Activated CD8-positive, alpha-beta memory T cell treated with anti-CD3 and anti-CD28 coated beads for 4 hours (primary cell): ENCODE measurements at places on chromosomes 7 and 10.
A peak's percentile ranks its signal among the peaks of the same experiment; 100 is the strongest.

DNA sequence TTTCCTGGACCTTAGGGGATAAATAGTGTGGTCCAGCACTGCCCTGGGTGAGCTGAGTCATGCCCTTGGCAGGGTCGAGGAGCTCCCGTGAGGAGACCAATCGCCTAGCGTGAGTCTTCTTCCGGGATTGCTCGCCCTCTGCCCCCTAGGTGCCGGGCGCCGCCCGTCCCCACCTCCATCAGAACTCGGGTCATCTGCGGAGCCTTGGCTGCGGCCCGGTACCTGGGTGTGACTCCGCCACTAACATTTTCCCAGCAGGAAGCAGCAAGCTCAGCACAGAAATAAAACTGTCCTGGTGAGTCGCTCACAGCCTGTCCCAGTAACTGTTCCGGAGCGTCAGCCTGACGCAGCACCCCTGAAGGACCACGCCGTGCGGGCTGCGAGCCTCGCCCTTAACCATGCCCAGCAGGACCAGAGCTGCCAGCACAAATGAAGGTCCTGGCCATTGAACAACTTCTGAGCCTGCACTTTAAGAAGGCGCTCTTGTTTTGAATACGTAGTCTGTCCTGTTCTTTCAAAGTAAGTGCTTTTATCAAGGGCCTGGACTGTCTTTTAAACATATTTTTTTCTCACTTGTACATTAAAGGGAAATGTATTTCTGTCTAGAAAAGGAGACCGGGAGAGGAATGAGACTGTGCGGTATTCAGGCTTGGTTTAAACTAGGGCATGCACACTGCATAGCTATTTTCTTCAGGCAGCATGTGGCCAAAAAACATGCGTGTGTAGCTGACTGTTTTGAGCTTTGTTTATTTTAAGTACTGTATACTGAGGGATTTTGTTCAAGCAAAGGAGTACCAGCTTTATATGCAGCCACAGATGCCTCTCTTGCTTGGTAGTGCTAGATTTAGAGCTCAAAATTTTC is 136.7 kb downstream of the HECW1 start:
- no peak for DNase-seq

DNA sequence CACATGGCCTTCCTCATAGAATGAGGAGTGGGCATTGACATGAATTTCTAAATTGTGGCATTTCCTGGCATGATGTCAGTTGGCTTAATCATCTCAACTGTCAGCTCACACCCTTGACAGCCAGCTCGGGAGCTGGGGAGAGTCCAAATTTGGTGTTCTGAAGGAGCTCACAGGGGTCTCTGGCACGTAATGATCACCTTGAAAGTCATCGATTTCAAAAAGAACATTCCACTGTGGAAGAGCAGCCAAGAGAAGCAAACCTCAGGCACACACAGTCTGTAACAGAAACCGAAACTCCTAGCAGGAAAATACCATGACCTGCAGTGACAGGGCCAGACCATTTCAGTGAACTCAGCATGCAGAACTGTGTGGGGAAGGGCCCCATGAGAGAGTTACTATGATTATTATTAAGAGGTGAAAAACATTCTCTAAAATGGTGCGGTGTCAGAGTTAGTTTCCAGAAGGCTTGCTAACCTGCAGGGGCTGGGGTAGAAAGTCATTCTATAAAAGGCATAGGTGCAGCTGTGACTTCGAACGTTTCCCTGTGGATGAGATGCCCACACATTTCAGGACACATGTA is 26.4 kb upstream of the KLF6 start:
- peak; percentile 35 for DNase-seq

DNA sequence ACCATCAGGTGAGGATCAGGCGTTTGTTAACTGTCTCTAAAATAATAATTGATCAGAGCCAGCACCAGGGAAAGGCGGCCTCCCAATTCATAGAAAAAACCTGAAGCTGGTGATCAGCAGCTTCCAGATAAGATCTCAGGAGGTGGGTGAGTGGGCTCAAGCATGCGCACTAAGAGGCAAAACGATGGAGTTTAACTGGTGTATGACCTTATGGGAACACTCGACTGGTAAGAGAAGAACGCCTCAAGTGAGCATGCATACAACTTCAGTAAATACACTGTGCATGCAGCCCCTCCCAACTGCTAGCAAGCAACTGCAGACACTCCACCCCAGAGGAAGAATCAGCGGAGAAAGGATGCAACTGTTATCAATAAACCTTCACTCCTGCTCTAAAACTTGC is 18.1 kb downstream of the RAPGEF5 start:
- no peak for DNase-seq

DNA sequence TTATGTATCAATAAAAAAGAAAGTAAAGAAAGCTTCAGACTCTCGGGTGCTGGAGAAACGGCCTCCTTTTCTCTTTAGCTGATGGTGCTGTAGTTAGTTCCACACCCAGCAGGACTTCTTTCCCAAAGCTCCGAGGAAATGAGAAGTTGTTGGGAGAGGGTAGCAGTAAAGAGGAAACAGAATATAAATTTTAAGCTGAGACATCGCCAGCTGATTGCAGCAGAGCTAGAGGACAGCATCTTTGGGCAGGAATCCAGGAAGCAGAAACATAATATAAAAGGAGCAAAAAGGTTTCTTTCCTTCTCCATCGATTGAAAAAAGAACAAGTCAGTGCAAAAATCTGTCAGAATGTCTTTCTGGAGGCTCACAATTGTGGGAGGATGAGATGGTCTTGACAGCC is 616.9 kb upstream of the FOXK1 start:
- DNase-seq = no peak

DNA sequence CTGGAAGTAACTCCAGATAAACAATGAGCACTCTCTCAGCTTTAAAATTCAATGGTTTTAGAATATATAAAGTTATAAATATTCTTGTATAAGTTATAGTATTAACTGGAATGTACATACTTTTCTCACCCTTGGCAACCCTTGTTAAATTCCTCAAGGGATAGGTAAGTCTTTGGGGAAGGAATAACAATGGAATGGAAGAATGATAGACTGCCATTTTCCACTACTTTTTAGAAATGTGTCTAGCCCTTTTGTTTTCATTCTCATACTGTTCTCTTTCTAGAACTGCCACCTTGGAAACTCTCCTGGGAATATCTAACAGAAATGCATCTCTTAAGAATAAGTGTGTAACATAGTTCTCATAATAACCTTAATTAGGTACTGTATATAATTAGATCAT is 8.3 kb downstream of the KIF5B start:
- no peak for DNase-seq

DNA sequence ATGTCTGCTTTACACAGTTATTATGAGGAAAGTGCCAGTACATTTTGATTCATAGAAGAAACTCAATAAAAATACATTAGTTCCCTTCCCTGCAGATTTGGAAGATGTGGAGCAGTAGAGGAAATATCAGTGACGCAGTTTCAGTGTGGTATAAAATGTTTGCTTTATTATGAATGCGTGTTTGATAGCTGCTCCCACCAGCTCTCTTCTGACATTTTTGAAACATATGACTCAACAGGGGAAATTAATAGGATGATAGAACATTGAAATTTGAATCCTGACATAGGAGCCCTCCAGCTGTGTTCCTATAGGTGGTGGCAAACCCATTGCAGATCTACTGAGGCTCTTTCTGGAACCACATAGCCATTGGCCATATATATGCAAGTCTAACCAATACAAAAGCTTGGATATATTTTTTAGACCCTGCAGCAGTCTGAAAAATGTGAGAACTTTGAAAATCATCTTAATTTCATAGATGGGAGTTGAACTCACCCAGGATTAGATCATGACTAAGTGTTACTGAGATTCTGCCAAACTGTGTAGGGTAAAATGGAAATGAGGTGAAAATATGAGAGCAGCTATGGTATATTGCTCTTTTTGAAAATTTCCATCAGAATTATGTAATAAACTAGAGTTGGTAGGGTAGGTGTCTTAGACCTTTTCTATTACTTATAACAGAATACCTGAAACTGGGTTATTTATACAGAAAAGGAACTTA is 47.8 kb downstream of the BZW2 start:
- no peak for DNase-seq

DNA sequence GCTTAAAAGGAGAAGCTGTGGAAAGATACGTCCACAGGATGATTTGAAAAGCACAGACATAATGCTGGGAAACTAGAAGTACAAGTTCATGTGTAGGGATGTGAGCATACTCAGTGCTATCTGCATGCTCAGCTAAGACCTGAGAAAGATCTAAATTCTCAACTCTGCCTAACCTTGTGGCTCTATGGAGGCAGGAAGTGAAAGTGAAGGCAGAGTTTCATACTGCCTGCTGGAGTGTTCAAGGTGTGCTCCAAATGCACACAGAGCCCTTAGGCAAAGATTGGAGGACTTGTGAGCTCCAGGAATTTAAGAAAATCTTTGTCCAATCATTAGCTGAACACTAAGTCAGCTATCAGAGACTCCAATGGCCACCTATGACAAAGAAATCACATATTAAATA is 190.9 kb downstream of the RNLS start:
- DNase-seq = no peak
